Stimulated activated CD8-positive, alpha-beta memory T cell treated with anti-CD3 and anti-CD28 coated beads, Interleukin-15, amount 100 ng/mL, for 4 hours (primary cell): ENCODE measurements at places on chromosomes 7 and 10.

DNA sequence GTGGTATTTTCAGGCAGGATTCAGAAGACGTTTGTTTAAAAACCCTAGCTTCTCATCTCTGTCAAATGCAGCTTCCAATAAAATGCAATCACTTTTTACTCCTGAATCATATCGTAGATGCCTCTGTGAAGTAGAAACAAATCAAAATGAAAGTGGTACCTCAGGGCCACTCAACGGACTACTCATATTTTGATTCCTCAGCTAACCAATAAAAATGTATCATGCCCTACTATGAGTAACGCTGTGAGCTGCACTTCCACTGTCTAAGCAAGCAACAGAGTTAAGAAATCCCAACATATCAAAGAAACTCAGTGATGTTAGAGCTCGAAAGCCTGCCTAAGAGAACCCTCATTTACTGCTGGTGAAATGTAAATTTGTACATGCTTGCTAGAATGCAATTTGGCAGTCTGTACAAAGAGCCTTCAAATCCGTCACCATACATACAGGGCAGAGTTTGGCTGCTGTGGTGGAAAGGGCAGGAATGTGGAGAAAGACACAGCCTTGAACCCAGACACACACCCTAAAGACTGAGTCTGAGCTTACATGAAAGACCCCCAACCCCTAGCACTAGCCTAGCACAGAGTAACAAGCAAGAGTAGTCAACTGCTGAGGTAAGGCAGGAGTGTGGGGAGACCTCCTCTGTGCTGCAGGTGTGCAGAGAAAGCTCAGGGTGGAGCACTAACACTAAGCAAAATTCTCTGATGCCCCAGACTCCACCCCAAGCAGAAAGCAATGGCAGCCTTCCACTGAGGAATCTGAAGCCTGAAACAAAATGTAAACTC lies 151.5 kb downstream of the ANK3 start:
- no peak for DNase-seq

DNA sequence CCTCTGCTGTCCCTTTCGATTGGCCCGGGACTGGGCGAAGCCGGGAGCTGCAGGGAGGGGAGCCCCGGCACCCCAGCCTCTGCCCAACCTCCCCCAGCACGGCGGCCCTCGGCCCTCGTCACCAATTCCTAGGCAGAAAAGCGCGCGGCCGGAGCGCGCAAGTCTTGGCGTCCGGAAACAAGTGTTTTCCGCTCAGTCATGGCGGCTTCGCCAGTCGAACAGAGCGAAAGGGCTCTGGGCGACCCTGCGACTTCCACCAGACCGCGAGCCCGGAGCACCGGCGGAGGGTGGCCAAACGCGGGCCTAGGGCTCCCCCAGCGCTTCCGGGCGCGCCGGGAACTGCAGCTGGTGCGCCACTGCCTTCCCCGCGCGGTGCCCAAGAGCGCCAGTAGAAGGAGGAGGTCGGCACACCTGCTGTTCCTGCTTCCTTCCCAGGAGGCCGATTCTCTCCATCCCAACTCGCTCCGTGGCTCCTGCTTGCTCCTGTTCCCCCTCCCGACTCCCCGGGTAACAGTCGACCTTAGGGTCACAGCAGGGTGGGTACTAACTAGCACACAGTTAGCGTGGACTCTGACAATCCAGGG lies 729.9 kb downstream of the ZWINT start:
- DNase-seq = no peak

- no peak for DNase-seq
Observed at GRCh38 chr7:150356265-150356897, 12.2 kb upstream of the REPIN1 start.

DNA sequence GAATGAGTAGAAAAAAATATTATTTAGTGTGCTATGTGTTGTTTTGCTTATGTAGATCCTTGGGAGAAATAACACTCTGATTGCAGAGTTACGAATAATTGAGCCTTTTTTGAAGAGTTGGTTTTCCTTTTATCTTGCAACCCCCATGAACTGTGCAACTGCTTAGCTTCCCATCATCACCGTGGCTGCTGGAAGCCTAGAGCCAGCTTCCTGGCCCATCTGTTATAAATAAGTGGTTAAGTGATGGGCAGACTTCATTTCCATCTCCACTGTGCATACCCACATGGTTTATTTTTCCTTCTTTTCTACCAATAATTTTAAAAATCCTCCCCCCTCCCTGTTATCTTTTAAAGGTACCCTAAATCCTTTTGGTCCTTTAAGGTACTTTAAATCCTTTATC lies 554.9 kb upstream of the GALNT17 start:
- DNase-seq = no peak

DNA sequence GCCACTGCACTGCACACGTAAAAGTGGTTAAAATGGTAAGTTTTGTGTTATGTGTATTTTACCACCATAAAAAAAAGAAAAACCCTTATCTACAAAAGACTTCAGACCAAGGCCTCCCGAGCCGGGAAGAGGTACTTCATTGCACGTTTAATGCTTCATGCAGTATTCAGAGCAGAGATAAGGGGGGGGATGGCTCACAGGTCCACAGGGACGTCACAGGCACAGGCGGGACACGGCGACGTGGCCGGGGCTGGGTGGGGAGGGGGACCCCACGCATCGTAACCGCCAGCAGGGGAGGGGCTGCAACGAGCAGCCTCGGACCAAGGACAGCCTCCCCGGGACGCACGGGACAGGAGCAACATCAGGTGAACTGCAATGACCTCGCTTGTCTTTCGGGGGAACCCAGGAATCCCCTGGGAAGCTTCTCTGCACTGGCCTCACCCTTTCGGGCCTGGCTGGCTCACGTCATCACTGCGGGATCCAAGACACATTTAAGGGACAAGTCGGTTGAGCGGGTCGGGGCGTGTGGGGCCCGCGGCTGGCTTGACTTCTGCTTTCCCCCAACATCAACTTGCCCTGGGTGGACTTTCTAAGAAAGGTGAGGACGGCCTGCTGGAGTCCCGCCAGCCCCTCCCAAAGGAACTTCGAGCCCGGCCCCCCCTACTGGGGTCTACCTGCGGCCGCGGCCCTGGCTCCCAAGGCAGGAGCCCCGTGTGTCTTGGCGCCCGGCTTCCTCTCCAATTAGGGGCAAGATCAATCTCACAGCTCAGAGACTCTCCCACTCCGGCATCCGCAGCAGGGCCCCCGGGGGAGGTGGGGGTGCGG lies 29.6 kb upstream of the PDGFA start:
- DNase-seq = no peak

GRCh38 chr7:22833113-22833855 lies 10.6 kb upstream of the TOMM7 start:
- no peak for DNase-seq
